ENCODE measurements at places on chromosomes 16 and 17. TPM values are rescaled to one million over a fixed set of nuclear protein-coding genes. Genes with fewer than 3 reads are reported as not detected.

Gene FLYWCH1
- total RNA-seq = 28.3 TPM

Gene EMC6
- 12.6 TPM for total RNA-seq

Gene HBA2
- total RNA-seq = not detected

Gene OR4D1
- total RNA-seq = not detected

Gene FZD2
- total RNA-seq = 35.4 TPM

Gene DHRS7C
- total RNA-seq = not detected

Gene DOC2B
- total RNA-seq = not detected

Gene CACNG5
- total RNA-seq = not detected

Gene CLCN7
- total RNA-seq = 85.1 TPM

Gene P2RX5
- 0.32 TPM for total RNA-seq

Gene CHST6
- under 0.01 TPM for total RNA-seq

Gene SPHK1
- 47.5 TPM for total RNA-seq

Gene RGS11
- 0.64 TPM for total RNA-seq

Gene MYLK3
- under 0.01 TPM for total RNA-seq

Gene EFCAB5
- total RNA-seq = under 0.01 TPM

Gene HEXIM2
- 6.1 TPM for total RNA-seq

Gene CCR7
- total RNA-seq = not detected

Gene PRAC1
- total RNA-seq = not detected

Gene BRCA1
- 16.8 TPM for total RNA-seq
